ENCODE measurements at places on chromosomes 7 and 10.

DNA sequence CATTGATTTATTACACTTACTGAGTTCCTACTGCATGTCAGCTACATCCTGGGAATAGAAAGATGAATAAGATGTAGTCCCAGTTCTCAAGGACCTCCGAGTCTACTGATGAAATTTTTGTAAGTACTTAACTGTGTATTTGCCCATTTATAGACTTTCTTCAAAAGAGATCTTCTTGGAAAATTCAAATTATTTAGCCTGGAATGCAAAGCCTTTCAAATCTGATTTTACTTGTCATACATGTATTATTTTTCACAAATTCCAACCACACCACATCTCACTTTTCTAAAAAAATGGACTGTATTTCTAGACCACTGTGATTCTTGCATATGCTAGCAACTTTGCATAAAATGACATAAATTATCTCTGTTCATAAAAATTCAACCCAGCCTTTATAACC lies 581.3 kb downstream of the ATRNL1 start:
- DNase-seq = no peak

DNA sequence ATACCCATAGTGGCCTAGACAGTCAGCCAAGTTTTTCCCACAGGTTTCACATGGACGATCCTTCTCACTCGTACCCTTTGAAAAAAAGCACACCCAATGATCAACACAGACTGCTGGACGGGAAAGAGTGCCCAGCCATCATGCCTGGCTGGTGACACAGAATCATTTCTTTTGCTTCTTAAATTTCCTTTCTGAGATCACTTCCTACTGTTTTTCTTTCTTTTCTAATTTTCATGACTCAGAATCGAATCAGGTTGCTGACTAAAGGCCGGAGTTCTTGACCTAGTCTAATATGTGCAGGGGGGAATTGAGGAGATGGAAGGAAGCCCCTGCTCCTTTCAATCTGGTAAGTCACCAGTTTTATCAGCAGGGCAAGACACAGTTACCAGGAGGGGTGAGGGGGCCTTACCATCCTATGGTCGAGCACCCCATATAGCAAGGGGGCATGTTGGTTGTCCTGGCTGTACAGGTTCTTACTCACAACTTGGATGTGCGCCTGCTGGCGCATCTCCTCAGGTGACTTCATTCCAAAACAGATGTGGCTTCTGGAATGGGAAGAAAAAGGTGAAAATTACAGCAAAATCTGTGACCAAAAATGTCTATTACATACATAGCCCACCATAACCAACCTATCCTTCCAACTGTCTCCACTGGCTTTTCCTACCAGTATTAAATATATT lies 3.5 kb downstream of the POLR3A start:
- DNase-seq = no peak

DNA sequence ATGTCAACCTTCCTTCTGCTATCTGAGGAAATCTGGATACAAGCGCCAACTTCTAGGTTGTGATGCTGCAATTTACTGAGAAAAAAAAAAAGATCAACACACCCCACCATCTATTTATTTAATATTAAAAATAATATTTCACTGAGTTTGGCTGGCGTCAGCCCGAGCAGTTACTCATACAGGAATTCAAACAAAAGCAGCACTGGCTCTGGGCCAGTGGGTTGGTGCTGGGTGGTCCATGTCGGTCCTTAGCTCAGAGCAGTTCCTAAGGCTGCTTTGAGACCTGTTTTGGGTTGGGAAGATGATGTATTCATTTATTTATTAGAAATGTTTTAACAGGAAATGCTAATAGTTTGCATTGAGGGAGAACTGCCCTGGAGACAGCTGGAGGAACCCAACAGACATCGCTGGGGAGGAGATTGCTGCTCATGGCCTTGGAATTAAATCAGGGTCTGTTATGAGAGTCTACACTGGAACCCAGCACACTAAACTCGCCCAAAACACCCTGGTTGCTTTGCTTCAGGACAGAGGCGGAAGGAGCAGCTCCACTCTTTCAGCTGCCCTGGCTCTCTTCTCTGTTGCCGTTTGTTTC lies 36.3 kb upstream of the GOT1 start:
- DNase-seq = no peak

DNA sequence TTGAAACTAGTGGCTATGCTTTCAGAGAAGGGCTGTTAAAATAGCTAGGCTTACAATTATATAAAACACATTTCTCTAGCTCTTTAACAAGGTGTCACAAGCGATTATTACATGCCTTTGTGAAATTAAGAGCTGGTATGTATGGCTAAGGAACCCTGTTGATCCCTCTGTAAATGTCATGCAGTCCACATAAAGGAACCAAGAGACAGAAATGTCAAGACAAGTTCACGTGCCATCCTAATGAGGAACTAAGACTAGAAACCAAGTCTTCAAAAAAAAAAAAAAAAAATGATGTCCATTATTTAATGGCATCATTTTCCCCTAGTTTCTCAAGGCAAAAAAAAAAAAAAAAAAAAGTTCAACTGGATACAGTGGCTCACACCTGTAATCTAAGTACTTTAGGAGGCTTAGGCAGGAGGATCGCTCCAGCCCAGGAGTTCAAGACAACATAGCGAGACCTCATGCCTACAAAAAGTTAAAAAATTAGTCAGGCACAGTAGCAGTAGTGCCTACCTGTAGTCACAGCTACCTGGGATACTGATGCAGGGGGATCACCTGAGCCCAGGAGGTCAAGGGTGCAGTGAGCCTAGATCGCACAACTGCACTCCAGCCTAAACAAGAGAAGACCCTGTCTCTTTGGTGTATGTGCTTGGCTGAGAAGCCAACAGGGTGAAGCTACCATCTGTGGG lies 63.4 kb downstream of the SRPK2 start:
- DNase-seq = no peak

DNA sequence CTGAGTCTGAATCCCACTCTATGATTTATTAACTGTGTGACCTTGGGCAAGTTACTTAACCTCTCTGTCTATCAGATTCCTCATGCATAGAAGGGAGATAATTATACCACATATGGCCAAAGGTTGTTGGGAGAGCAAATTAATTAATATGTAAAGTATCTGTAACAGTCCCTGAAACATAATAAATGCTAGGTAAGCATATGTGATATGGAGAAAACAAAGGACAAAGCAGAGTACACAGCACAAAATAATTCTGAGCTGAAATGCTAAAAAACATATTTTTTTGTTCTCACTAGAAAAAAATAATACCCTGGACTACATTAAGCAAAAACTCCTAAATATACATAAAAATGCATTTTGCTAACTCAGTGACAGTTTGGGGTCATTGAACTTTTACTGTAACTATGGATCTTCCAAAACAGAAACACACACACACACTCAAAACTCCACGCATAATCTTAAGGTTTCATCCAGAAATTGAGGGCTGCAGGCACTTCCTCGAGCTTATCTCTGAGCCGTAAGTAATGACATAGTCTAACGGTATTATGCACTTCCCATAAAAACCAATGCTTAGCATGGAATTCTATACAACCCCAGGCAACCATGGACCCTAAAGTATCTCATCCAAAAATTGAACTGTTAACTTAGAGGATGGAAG lies 201.7 kb upstream of the PTN start:
- no peak for DNase-seq

GRCh38 chr7:22997871-22998518 lies 15.9 kb downstream of the HYCC1 start:
- DNase-seq = no peak

- DNase-seq = no peak
Measured at GRCh38 chr10:87837445-87837844, 19.4 kb upstream of the ATAD1 start.

- DNase-seq = no peak
Measured at GRCh38 chr7:2862831-2863361, 18.8 kb upstream of the GNA12 start.

DNA sequence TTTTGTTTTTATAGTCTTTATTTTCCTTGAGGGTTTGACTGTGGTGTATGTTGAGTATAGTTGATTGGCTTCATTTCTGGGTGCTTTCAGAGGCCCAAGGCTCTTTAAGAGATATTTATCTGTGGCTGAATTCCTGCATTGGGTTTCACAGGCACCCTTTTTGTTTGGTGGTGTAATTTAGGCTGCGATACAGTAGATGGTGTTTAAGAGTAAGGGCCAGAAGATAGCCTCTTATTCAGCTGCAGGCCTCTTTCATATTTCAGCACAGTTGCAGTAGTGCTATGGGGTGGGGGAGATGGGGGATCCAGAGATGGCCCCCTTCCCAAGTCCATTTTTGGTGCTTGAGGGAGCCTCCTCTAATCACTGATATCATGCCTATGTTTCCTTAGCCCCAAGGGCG lies 69.7 kb downstream of the MGAM2 start:
- no peak for DNase-seq

DNA sequence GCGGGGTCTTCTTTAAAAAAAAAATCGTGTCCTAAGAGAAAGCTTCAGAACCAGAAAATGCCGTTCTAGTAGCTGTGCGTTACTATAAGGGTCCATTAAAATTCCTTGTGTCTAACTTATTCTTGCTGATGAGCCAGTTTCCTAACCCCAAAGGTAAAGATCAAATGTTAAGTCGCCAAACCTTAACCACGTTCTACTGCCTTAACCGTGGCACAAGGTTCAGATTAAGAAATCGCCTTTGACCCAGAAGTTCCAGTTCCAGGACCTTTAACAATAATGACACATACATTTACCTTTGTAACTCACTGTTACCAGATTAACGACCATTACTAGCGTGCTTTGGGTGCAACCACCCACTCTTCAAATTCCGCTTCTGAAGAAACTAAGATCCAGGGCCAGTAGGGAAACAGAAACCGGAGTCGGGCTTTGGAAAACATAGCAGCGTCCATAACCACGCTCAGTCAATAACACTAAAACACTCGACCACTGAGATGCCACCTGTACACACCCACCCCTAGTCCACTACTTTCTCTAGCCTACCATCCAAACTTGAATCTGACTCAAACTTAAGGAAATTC lies 620 bp downstream of the BET1 start:
- DNase-seq = no peak

DNA sequence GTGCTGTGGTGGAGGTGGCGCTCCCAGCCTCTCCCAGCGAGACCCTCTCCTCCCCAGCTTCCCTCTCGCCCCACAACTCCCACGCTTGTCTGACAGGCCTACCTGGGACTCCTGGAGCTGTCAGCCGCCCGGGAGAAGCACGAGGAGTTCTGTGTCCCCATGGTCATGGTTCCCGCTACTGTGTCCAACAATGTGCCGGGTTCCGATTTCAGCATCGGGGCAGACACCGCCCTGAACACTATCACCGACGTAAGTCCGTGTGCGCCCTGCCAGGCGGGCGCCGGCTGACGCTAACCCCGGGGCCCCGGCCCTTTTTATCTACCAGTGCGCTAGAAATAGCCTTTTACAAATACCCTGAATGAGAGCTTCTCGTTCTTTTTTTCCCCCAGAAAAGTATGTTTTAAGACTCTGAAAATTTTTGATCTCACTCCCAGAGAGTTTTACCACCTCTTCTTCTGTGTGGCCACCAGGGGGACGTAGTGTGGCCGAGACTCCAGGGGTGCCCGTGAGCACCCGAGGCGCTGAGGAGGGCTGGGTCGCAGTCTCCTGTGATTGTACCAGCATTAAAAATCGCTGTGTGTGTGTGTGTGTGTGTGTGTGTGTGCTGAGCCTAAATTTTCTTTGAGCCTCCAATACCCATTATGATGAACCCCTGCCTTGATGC lies 52.6 kb downstream of the PFKP start:
- no peak for DNase-seq

GRCh38 chr10:43212043-43212721 lies 54.7 kb downstream of the RASGEF1A start:
- no peak for DNase-seq

GRCh38 chr10:103583871-103584215 lies 90.3 kb downstream of the NEURL1 start:
- no peak for DNase-seq

- no peak for DNase-seq
Measured at GRCh38 chr10:66176772-66177171, 749.1 kb upstream of the LRRTM3 start.

Measured in stimulated activated CD4-positive, alpha-beta T cell treated with anti-CD3 and anti-CD28 coated beads, Interleukin-15, amount 100 ng/mL, for 48 hours (primary cell).